ENCODE measurements at places on chromosomes 16 and 17. TPM values are rescaled to one million over a fixed set of nuclear protein-coding genes. Genes with fewer than 3 reads are reported as not detected.

GRCh38 chr16:85991425-85991824 lies 92.5 kb downstream of the IRF8 start:
- DNase-seq = no peak

GRCh38 chr16:77406680-77407079 lies 28.2 kb downstream of the ADAMTS18 start:
- no peak for DNase-seq

DNA sequence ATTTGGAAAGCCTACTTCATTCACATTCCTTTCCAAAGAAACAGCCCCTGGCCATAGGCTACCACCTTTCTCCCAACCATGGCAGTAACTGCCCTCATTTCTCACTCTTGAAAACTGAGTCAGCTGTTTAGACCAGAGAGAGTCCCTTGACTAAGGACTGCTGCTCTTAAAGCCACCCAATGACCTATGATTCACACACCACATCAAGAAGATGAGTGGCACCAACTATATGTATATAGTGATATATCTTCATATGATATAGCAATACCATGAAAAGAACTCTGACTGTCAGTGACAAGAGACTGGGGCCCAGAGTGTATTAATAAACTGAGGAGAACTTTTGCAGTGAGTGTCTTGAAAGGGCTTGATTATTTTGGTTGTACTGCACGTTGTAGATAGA lies 404.5 kb upstream of the ASIC2 start:
- DNase-seq = no peak

The GGNBP2 gene
- total RNA-seq = 39.8 TPM

The HLF gene
- total RNA-seq = 0.12 TPM

GRCh38 chr16:1464894-1465566 lies 9.8 kb downstream of the CLCN7 start:
- no peak for DNase-seq

- DNase-seq = no peak
Measured at GRCh38 chr16:89437251-89437987, 52.9 kb downstream of the ANKRD11 start.

The PFN1 gene
- 563 TPM for total RNA-seq

The OSGIN1 gene
- total RNA-seq = 11.0 TPM

DNA sequence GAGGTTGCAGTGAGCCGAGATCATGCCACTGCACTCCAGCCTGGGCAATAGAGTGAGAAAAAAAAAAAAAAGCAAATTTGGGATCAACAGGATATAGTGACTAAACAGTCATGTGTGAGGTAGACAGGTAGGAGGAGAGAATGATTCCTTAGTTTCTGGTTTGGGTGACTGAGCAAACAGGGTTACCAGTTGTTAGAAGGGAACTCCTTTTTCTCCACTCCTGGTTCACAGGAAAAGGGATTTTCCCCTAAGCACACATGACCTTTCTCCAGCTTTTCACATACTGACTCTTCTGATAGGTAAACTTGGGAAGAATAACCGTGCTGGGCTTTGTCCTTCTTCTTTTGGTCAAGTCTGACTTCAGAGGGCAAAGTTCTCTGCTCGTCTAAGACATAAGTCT lies 17.3 kb upstream of the WSCD1 start:
- DNase-seq = no peak

- no peak for DNase-seq
Measured at GRCh38 chr16:19753815-19754643, 36.0 kb downstream of the IQCK start.

The CLCN7 gene
- total RNA-seq = 195 TPM

GRCh38 chr16:49876716-49877129 lies 20.8 kb upstream of the ZNF423 start:
- DNase-seq = no peak

DNA sequence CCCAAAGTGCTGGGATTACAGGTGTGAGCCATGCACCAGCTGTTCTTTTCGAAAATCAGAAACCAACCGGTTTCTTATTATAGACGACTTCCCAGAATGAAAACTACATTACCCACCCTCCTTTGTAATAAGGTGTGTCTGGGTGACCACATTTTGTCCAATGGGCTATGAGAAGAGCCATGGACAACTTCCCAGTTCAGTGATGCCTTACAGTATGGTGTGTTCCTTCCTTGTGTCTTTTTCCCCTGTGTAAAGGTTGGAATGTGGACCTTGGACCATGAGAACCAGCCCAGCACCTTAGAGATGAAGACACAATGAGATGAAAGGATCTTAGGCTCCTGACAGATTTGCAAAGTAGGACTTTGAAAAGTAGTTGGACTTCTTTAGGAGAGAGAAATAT lies 85.0 kb upstream of the ATF7IP2 start:
- no peak for DNase-seq

DNA sequence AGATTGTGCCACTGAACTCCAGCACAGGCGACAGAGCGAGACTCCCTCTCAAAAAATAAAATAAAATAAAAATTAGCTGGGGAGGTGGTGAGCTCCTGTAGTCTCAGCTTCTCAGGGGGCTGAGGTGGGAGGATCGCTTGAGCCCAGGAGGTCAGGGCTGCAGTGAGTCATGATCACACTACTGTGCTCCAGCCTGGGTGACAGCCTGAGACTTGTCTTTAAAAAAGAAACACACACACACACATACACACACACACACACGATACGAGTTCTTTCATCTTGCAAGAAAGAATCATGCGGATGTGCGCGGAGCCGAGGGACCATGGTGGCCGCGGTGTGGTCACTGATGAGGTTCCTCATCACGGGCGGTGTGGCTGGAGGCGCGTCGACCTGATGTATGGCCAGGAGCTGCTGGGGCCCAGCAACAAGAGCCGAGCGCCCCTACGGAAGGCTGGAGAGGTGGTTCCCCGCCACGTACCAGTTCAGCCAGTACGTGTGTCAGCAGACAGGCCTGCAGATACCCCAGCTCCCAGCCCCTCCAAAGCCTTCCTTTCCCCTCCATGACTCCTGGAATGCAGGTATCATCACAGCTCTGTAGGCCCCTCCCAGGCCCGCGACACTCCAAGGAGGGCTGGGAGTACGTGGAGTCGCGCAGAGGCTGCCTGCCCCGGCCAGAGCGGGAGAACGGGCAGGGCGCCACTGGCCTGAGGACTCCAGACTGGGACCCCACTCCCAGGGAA lies 20.7 kb downstream of the NXN start:
- no peak for DNase-seq

DNA sequence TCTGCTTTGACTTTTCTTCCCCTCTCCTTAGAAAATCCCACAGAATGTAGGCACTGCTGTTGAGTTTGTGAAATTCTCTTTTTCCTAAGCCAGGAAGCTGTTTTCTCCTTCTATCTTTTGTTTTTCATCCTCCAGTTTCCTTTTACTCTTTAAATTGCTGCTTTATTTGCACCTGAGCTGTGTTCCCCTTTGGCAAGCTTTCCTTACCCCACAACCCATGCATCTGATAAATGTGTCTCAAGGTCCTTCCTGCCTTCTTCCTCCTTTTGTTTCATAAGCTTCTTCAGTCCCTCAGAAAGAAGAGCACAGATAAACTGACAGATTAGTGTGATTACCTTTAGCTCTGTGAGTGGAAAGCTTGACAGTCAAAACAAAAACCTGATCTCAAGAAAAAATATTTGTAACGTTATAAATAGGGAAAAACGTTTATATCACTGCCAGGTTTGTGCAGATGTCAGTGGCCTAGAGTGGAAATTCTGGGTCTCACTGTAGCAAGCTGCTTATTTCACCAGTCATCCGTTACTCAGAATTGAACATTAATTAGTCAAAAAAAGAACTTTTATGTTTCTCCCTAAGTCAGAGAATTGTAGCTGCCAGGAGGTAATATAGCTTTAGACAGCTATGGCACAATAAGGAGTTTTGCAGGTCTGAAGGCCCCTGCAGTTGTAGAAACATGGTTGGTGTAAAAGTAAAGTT lies 23.6 kb downstream of the GSDMB start:
- no peak for DNase-seq

The RUNDC1 gene
- 9.5 TPM for total RNA-seq

The SLC12A3 gene
- total RNA-seq = 0.25 TPM

The ZNF747 gene
- total RNA-seq = 0.12 TPM

DNA sequence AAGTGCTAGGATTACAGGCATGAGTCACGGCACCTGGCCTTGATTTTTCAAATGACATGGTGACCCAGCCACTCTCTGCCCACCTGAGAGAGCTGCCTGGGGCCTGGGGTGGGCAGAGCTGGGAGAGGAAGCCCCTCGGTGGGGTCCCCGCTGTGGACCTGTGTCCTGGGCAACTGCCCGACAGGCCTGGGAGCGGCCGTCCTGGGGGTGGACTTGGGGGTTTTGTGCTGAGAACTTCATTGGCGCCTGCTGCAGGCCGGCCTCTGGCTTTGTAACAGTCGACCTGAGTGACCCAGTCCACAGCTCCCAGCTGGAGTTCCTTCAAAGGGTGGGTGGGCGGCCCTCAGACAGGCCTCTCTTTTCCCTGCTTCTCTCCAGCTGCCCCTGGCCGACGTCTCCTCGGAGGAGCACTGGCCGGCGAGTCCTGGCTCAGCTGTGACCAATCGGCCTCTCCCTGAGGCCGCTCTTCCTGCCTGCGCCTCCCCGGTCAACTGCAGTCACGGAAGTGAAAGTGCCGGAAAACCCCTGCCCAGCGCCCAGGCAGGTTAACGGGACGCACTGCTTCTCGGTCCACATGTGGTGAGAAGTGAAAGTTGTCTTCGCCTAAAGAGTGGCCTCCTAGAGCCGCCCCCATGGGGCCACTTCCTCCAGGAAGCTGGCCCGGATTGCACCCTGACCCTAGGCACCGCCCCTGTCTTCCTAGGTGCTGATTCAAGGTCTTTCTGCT lies 5.5 kb downstream of the CBFA2T3 start:
- DNase-seq = no peak

The GGA3 gene
- total RNA-seq = 25.4 TPM

DNA sequence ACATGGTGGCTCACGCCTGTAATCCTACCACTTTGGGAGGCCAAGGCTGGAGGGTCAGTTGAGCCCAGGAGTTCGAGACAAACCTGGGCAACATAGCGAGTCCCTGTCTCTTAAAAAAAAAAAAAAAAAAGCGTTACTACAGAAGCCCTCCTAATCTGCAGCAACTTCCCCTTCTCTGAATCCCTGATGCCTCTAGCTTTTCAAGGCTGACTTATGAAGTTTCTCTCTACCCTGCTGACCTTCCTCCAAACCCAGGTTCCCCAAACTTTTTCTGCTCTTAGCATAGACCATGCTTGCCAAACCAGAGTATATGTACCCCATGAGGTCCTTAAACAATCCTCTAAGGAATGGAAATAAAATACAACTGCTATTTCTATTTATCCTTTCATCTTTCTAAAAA lies 16.4 kb downstream of the LYRM1 start:
- no peak for DNase-seq

GRCh38 chr17:66138120-66138519 lies 53.8 kb downstream of the CEP112 start:
- DNase-seq = no peak

- no peak for DNase-seq
Measured at GRCh38 chr16:87878704-87879103, 9.4 kb upstream of the SLC7A5 start.

- DNase-seq = no peak
Measured at GRCh38 chr16:76483307-76483909, 206.2 kb downstream of the CNTNAP4 start.

The MIS12 gene
- total RNA-seq = 18.4 TPM

GRCh38 chr16:20874088-20874581 lies 26.0 kb downstream of the DCUN1D3 start:
- DNase-seq = no peak

DNA sequence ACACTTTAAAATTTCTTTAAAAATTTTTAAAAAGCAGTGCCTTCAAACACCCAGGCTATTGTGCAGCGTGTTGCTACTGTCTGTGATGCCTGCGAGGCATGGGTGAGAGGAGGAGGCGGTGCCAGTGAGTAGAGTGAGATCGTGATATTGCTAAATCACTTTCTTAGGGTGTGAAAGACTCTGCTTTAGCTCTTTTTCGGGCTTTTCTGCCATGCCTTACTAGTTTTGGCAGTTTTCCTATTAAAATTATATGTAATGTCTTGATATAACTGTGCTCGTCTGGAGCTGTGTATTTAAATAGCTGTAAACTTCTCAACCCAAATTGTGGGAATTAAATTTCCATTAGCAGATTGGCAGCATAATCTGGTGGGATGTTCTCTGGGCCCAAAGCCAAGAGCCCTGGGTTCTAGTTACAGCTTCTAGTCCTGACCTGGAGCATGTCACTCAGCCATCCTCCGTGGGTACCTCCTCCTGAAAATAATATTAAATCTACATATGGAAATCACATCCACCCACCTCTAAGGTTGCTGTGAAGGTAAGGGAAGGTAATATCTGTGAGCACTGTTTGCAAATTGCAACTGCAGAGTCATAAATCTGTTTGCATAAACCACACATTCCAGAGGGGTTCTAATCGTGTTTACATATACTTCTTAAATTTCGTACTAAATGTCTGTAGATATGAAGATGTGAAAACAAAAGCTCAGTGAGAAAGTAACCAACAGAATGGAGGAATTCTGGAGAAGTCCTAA lies 264.3 kb upstream of the CACNG5 start:
- no peak for DNase-seq

DNA sequence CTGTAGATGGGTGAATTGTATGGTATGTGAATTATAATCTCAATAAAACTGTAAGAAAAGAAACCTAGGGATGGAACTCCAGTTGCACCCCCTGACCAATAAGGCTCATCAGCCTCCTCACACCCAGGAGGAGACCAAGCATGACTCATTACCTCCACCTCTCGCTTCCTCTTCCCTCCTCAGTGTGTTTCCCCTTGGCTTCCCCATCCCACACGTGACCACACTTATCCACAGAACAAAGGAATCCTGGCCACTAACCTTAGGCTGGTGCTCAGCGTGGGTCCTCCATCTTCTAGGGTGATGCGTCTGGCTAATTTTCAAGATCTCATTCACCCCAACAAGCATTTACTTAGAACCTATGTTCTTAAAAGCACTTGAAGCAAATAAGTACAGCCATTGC lies 36.2 kb upstream of the MAP3K14 start:
- DNase-seq = no peak

DNA sequence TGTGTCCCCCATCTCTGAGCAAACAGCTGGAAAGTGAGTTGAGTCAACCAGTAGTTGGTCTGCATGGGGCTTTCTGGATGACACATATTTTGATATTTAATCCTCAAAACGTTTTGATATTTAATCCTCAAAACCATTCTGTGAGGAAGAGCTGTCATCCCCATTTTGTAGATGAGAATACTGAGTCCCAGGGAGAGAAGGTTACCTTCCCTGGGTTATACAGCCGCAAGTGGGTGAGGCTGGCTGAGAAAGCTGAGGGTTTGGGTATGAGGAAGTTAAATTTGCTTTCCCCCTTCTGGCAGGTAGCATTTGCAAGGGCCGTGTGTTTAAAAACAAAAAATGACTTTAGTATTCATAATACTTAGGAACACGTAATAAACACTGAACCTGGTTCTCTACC lies 447.2 kb downstream of the XYLT1 start:
- no peak for DNase-seq

The TNK1 gene
- not detected for total RNA-seq

- DNase-seq = no peak
Measured at GRCh38 chr16:12160815-12161550, 184.4 kb downstream of the SNX29 start.

GRCh38 chr16:83482545-83483162 lies 325.1 kb upstream of the HSBP1 start:
- DNase-seq = peak; percentile 56

GRCh38 chr17:82966415-82966814 lies 113.0 kb upstream of the METRNL start:
- DNase-seq = no peak

Measured in G401 (cell line).